Mesothelial cell of epicardium (in vitro differentiated cells): ENCODE measurements at places on chromosomes 5 and 9. TPM values are rescaled to one million over a fixed set of nuclear protein-coding genes. Genes with fewer than 3 reads are reported as not detected.
A peak's percentile ranks its signal among the peaks of the same experiment; 100 is the strongest.

DNA sequence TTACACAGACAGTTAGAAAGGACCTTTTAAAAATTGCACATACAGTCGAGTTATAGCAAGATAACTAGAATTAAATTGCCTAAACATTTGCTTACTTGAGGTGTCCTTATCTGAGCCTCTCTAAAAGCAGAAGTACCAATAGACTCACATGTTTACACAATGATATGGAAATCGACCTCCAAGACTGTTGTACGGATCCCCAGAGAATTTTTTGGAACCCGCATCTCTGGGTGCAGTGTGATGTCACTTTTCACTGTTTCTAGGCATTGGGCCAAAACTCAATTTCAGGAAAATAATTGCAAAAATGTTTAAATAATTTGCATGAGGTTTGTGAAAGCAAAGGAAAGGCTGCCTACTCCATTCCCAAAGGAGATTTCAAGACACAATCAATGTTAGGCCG, 63.1 kb upstream of the ATG10 start:
- peaks cover 47% of the 10 kb centered on the region for H3K4me1 ChIP-seq
- H3K36me3 ChIP-seq: no peaks in the 10 kb centered on the region
- no peak for DNase-seq
- no peak overlapping the region for H3K4me3 ChIP-seq
- H3K27ac ChIP-seq: no peak overlapping the region

DNA sequence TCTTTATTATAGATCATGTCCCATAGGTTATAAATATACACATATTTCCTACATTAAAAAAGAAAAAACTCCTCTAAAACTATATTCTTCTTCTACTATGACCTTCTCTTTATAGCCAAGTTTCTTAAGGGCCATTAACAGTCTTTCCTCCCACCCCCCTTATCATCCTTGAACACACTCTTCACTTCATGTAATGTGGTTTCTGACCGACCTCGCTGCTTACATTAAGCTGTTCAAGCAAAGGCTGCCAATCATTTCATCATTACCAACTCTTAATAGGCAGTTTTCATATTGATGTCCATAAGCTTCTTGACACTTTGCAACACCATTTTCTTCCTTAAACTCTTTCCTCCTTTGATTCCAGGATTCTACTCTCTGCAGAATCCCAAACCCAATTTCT, 283.0 kb upstream of the PCSK5 start:
- H3K27ac ChIP-seq: no peak overlapping the region
- peaks cover 12% of the 10 kb centered on the region for H3K4me1 ChIP-seq
- H3K27me3 ChIP-seq: peaks cover 62% of the 10 kb centered on the region
- H3K36me3 ChIP-seq: no peaks in the 10 kb centered on the region
- no peak overlapping the region for H3K4me3 ChIP-seq
- DNase-seq: no peak

DNA sequence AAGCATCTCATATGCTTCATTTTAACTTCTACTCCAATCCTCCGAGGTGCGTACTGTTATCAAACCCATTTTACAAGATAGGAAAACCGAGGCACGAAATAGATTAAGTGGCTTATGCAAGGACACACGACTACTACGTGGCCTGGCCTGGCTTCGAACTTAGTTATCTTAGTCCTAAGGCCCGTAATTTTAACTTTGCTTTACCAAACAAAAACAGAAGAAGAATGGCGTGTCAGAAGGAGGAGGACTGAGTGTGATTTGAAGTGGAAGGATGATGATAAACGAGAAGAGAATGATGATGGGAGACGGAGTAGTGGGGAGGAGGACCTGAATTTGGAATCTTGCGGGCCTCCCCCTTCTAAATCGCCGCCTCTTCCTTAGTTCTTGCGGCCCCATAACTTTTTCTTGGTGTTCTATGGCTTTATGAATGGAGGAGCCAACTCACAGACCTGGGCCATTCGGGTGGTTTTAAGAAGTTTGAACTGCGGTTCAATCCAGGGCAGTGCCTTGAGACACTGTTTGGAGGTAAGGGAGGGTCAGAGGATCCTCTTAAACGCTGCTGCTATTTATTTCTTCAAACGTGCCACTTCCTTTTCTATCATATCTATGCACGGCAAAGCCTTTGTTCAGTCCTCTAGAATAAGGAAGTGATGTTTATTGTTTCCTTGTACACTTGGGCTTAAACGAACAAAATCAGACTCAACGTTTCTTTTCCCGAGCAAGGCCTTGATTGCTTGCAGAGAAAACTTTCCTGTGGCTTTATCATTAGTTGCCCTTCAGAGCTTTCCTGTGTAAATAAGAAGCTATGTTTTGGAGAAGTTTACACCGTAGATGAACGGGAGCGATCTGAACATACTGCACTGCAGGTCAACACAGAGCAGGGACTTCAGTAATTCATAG, 795 bp downstream of the CNOT8 start:
- peaks cover 14% of the 10 kb centered on the region for H3K36me3 ChIP-seq
- H3K4me1 ChIP-seq: peaks cover 26% of the 10 kb centered on the region
- H3K27ac ChIP-seq: peak overlapping the region; percentile 99
- no peak for DNase-seq
- no peaks in the 10 kb centered on the region for H3K27me3 ChIP-seq

DNA sequence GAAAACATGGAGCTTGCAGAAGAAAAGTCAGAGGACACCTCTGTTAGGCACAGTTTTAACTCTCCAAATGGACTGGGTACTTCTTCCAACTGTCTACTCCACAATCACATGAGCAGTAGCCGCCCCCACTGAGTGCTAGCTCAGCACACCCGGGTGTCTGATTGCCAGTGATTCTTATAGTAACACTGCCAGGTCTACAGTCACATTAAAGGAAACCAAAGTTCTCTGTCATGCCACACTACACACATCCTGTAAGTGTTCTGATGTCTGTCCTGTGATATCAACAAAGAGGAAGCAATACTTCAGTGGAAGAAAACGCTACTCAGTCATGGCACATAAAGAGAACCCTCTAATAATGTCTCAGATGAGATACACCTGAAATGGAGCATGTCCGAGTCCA, at the start of gene HAVCR2:
Gene HAVCR2 (minus strand): TSS at position 69 of the 400 bp plus-strand sequence. CDS start 61 bp downstream, at position 8.
- no peaks in the 10 kb centered on the region for H3K27me3 ChIP-seq
- H3K36me3 ChIP-seq: no peaks in the 10 kb centered on the region
- no peak within 1 kb of the TSS for H3K4me3 ChIP-seq
- H3K27ac ChIP-seq: no peak within 1 kb of the TSS

DNA sequence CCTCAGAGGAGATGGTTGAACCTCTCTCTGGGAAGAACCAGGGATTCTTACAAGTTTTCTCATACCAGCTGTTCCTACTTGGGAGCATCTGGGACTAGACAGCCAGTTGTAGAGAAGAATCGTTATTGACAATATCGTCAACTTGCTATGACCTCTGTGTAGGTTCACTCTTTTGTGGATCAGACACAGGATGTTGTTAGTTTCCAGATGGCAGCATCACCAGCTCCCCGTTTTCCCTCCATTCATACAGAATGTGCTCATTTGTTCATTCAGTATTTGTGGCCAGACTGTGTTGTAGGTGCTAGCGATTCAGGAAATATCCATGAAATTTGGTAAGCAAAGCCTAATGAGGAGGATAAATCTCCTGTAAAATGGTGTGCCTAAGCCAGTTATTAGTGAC, 3.7 kb downstream of the PDE8B start:
- no peak overlapping the region for H3K4me3 ChIP-seq
- H3K4me1 ChIP-seq: peaks cover 14% of the 10 kb centered on the region
- no peak overlapping the region for H3K27ac ChIP-seq
- no peak for DNase-seq
- H3K27me3 ChIP-seq: peaks cover 68% of the 10 kb centered on the region

The AGXT2 gene
- not detected in 3 replicates for total RNA-seq

The NMUR2 gene
- total RNA-seq: 1.7 to 1.9 TPM (median 1.8 TPM) in 3 replicates

The CCDC192 gene
- total RNA-seq: 1.8 to 2.1 TPM (median 2.0 TPM) in 3 replicates

DNA sequence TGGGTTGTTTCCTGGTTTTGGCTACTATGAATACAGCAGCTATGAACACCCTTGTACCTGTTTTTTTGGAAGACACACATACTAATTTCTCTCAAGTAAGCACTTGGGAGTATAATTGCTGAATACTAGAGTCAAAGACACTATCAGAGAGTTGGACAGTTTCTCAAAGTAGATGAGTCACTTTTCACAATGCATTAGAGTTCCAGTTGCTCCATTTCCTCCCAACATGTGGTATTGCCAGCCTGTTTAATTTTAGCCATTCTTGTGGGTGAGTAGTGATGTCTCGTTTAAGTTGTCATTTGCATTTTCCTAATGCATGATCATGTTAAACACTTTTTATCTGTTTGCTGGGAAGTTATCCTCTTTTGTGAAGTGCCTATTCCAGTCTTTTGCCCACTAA, 81.6 kb upstream of the GDNF start:
- peaks cover 22% of the 10 kb centered on the region for H3K27me3 ChIP-seq
- DNase-seq: no peak
- no peaks in the 10 kb centered on the region for H3K4me1 ChIP-seq
- H3K4me3 ChIP-seq: no peak overlapping the region

The OR13J1 gene
- total RNA-seq: not detected in 3 replicates

GRCh38 chr5:131272307-131272706, 8.5 kb downstream of the CDC42SE2 start:
- H3K4me3 ChIP-seq: no peak overlapping the region
- no peaks in the 10 kb centered on the region for H3K36me3 ChIP-seq
- H3K27me3 ChIP-seq: no peaks in the 10 kb centered on the region
- peaks cover 13% of the 10 kb centered on the region for H3K4me1 ChIP-seq

GRCh38 chr5:162503796-162504195, 436.2 kb downstream of the GABRG2 start:
- H3K36me3 ChIP-seq: no peaks in the 10 kb centered on the region
- no peaks in the 10 kb centered on the region for H3K4me1 ChIP-seq
- no peaks in the 10 kb centered on the region for H3K27me3 ChIP-seq
- no peak overlapping the region for H3K4me3 ChIP-seq
- DNase-seq: no peak
